ENCODE measurements at places on chromosomes 16 and 17.

DNA sequence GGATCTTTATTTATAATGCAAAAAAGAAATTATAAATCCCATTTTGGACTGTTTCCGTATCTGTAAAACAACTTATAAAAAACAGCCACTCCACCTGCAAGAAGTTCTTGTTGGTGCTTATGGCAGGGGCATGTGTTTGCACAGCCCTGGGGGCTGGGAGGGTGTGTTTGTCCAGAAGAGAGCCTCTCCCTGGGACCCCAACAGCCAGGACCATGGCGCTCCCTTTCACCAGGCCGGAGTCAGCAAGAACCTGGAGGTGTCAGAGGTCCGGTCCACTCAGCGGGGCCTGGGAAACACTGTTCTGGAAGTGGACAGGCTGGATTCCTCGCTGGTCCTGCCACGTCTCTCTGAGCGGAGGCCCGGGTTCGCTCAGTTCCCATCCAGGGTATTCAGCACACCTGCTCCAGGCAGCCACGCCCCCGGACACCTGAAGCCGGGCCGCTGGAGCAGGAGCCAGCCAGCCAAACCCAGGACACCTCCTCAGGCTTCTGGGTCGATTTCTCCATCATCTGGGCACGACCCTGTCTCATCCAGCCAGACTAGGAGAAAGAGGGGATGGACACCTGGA is 18.9 kb upstream of the GINS2 start:
- no peaks in the 10 kb centered on the region for H3K36me3 ChIP-seq
- no peak overlapping the region for H3K4me3 ChIP-seq
- no peaks in the 10 kb centered on the region for H3K27me3 ChIP-seq
- no peaks in the 10 kb centered on the region for H3K4me1 ChIP-seq

DNA sequence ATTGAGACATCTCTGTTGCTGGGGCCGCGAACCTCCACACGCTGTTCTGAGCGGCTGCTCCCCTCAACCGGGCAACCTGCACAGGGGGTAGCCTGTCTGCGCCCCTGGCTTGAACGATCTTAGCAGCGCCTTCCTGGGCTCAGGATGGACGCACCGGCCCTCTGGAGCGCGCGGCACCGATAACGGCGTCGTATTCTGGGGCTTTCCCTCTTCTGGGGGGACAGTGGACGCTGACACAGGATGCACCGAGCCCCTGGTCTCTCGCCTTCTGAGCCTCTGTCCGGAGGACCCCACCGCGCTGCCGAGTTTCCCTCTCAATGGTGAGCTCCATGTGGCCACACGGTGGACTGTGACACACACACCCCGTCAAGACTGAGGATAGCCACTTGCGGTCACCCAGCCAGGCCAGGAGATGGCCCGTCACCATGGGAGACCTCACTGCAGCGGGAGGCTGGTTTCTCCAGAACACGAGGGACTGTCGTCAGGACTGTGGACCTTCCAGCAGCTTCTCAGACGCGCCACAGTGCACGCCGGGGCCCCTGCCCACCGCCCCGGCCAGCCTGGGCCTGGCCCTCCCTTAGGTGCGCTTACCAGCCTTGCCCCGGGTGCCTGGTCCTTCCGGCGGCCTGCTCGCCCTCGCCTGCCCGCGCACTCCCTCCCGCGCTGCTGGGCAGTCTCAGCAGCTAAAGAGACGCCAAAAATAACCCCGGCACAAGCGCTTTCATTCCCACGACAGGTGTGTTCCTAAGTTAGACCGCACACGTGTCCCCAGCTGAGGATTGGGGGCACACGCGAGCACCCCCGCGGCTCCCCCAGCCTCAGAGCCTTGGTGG is 30.0 kb upstream of the PABPN1L start:
- no peak overlapping the region for H3K4me3 ChIP-seq
- DNase-seq, result no peak
- H3K27ac ChIP-seq, result no peak overlapping the region
- no peaks in the 10 kb centered on the region for H3K4me1 ChIP-seq

- H3K36me3 ChIP-seq, result no peaks in the 10 kb centered on the region
- no peaks in the 10 kb centered on the region for H3K27me3 ChIP-seq
- H3K27ac ChIP-seq, result no peak overlapping the region
Observed at GRCh38 chr16:85500220-85500619, 112.9 kb upstream of the GSE1 start.

GRCh38 chr17:48719642-48720265 is 2.6 kb downstream of the PRAC1 start:
- H3K4me3 ChIP-seq, result no peak overlapping the region
- peaks cover 79% of the 10 kb centered on the region for H3K27me3 ChIP-seq
- no peak overlapping the region for H3K27ac ChIP-seq
- no peaks in the 10 kb centered on the region for H3K36me3 ChIP-seq
